ENCODE measurements at places on chromosomes 3 and 15.
A peak's percentile ranks its signal among the peaks of the same experiment; 100 is the strongest.

DNA sequence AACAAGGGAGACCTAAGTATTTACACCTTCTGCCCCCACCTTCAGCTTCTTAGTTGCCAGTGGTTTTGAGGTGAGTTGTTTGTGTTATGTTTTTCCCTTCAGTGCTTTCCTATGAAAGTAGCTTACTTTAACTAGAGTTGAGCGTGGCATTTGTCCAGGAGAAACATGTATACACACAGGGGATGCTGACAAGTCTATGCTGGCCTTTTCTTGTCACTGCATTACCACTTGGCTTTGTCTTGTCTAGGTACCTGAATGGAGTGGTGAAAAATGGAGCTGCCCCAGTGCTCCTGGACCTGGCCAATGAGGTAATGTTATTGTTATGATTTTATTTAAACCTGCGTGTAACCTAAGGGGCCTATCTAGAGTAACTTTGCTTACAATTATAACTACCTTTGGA, 74.4 kb downstream of the CDIN1 start:
- no peak for DNase-seq

- no peak for DNase-seq
Measured at GRCh38 chr3:65810302-65810701, 228.4 kb downstream of the MAGI1 start.

- no peak for DNase-seq
Measured at GRCh38 chr3:73674280-73674679, 49.5 kb upstream of the PDZRN3 start.

DNA sequence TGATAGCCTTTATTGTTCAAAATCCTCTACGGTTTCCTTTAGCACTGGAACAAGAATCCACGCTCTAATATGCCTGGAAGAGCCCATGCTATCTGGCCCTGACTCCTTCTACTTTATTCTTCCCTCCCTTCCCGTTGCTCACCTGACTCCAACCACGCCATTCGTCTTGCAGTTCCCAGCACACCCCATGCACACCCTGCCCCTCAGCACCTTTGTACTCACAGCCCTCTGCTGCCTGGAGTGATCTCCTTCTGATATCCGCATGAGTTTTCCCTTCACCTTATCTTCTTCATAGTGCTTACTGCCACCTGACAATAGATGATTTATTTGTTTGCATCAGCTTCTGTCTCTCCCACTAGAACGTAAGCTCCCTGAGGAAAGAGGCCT, 16.6 kb upstream of the BCL2A1 start:
- DNase-seq, result no peak

- no peak for DNase-seq
Measured at GRCh38 chr15:87816016-87816415, 440.5 kb downstream of the NTRK3 start.

GRCh38 chr15:94580211-94580885, 349.0 kb downstream of the MCTP2 start:
- DNase-seq, result no peak

DNA sequence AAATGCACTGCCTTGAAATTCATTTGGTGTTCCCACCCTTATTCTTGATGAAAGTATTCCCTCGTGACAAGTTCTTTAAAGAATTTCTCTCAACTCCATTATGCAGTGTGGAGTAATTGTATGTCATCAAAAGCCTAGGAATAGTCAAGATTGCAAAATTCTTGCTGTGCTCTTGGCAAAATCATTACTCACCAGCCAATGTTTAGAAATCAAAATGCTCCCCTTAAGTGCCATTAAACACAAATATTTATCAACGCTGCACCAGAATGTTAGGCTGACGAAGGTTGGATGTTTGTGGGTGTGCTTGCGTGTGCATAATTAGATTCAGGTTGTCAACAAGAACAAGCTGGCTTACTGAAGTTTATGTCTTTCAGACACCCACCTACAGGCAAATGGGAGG, 40.5 kb downstream of the SST start:
- no peak for DNase-seq

DNA sequence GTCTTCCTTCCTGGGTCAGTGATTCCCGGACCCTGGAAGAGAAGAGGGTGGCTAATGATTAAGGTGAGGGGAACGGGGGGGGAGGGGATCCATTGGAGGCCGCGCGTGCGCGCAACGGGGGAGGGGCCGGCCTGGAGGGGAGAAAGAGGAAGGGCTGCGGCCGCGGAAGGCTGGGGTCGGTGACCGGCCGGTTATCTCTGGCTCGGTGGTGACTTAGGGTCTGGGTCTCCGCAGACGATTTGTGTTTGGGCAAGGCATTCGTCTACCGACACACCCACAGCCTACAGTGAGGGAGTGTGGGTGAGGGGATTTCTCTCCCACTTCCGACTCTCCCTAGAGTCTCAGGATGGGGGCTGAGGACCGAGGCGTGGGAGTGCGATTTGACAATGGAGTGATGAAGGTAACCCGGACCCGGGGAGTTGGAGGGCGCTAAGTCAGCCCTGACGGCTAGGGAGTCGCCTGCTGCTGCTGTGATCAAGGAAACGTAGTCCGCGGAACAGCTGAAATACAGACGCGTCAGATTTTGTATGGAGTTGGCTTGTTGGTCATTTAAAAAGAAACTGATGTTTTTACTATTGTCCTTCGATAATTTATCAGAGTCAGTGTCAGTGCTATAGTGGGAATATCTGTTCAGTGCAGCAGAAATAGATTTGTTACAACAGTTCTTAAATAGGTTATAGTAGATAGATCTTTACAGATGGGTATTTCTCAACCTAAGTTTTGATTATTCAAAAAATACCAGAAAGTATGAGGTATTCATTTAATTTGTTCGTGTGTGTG, 733 bp downstream of the RNF111 start:
- DNase-seq, result peak; percentile 58

DNA sequence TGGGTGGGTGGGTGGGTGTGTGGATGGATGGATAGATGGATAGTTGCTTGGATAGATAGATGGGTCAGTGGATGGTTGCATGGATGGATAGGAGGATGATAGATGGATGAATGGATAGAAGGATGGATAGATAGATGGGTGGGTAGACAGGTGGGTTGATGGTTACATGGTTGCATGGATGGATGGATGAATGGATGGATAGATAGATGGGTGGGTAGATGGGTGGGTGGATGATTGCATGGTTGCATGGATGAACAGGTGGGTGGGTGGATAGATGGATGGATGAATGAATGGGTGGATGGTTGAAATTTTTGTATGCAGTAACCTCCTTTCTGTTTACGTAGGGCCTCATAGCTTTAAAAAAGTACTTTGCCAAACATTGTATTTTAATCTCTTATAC, 79.5 kb downstream of the LRRK1 start:
- no peak for DNase-seq

DNA sequence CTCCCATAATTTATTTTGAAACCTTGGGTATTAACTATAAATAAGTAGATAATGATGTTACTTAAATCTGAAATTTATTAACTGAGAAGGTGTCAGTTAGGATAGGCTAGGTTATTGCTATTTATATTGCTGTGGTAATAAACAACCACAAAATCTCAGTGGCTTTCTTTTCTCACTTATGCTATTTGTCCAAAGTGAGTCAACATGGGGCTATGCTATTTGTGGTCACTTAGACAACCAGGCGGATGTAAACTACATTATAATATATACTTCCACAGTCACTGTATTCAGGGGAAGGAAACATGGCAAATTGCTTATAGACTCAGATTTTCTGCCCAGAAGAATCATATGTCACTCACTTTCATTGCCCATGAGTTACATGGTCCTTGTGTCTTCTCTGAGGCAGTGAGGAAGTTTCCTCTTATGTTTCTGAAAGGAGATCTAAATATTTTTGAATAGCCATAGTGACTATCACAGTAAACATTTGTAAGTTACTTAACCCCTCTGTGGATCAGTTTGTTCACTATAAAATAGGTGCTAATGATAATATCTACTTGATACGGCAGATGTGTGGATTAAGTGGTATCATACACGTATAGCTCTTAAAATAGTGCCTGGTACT, 19.8 kb downstream of the HMG20A start:
- no peak for DNase-seq

- DNase-seq, result no peak
Measured at GRCh38 chr3:76367281-76367680, 581.9 kb upstream of the ZNF717 start.

- DNase-seq, result no peak
Measured at GRCh38 chr15:82699726-82700125, 9.9 kb downstream of the AP3B2 start.

GRCh38 chr15:66069751-66070150, 183.8 kb downstream of the MEGF11 start:
- DNase-seq, result no peak

DNA sequence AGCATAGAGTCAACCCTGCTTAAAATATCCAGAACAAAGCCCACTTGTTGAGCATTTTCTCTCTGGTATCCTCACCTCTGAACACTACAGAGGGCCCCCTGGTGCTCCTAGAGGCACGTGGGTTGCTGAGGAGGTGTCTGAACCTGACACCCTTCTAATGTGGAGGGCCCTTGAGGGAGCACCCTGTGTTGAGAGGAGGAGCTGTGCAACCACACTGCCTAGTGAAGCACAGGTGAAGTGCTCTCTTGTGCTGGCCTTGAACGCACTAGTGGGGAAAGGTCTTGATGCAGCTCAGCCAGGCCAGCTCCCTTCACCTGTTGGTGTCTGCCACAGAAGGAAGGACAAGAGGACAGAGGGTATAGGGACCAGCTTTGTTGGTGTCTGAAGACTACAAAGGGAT, 51.9 kb downstream of the CCK start:
- no peak for DNase-seq

DNA sequence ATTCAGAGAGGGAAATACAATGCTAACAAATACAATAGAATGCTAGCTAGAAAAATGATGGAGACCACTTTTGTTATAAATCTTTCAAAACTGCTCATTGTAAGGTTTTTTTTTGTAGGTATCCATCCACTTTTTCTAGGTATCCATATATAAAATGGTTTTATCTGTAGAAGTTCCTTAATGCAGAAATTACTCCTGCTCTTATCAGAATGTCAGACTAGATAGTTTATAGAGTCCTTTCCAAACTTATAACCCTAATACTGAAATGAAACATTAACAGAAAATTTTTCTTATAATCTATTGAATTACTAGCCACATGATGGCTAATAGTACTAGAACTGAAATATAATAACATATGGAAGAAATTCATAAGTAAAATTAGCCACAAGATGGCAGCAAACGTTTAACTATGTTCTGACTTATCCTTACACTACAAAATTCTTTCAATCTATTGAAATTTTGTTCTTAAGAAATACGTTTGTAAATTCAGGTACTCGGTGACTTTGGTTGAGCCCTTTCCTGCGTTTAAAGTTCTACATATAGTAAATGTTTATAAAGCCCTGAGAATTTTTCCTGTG, 58.5 kb downstream of the ECT2 start:
- no peak for DNase-seq

- no peak for DNase-seq
Measured at GRCh38 chr15:49120832-49121231, 34.6 kb downstream of the COPS2 start.

DNA sequence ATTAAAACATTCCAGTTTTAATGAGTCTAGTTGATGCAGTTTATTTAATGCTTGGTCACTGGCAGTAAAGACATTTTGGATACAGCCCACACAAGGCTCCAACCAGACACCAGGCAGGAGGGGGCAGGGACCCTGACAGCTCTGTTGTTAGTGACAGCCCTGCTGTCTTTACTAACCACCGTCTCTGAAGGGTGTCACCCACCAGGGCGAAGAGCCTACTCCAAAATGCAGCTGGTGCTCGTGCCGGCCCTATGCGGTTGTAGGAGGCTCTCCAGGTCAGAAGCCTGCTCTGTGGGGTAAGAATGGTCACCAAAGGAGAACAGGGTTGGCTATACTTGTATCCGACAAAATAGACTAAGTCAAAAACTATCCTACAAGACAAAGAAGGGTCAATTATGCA, 132.2 kb downstream of the ATP10A start:
- DNase-seq, result no peak

GRCh38 chr3:105197863-105198262, 168.8 kb upstream of the ALCAM start:
- DNase-seq, result no peak

DNA sequence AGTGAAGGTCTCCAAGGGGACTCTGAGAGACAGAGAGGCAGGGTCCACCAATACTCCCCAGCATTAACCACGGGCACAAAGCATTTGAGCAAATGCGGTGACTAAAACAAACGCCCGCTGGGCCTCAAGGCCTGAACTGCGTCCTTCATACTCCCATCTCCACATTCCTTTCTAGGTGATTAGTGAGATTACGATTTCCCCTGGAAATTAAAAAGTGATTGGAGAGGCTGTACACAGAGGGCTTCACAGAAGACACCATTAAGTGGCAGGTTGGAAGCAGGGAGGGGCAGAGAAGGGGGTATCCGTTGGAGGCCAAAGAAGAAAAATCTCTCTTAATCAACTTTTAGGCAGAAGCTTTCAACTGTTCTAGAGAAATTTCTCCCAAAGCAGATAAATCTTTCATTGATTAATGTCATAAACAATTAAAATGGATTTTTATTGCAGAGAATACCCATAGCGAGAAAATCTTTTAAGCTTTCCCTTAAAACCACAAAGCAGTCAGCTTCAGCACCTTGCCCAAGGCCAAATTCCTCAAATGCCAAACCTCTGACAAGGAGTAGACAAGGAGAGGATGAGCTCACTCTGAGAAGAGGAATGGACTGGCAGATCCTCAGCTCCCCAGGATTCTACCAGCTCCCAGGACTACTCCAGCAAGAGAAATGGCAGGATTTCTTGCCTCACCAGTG, 38.2 kb downstream of the MB21D2 start:
- no peak for DNase-seq

DNA sequence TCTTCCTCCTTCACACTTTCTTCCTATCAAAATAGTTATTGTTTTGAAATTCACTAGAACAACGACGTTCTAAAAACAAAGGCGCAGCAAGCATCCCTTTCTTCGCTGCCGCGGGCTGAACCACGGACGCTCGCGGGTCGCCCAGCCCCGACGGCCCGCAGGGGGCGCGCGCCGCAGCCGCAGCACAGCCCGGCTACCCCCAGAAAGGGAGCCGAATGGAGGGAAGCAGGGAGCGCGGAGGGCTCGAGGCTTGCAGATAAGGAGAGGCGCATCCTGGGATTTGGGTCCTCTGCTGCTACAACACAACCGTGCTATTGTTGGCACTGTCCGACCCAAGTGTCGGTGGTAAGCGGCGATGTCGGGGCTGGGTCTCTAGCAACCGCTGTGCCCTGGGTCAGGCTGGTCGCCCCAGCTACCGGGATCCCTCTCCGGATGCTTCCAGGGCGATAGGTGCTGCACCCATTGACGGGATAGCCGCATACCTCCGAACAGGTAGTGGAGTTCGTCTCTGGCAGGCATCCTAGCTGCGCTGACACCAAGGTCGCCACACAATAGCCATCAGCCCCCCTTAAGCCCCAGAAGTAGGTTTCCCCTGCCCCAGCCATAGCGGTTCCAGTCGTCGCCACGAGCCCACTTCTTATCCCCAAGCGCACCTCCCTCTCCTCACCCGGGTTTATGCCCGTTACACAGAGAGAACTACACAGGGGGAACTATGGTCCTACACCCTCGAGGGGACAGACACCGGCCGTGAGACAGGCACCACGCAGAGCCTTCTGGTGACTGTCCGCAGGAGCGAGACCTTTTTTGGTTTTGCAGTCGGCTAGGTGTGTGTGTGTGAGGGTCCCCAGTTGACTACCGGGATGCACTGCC, 6.0 kb downstream of the ONECUT1 start:
- DNase-seq, result no peak

Measured in stimulated activated CD4-positive, alpha-beta T cell treated with anti-CD3 and anti-CD28 coated beads, Interleukin-12 subunit alpha, Interleukin-12 subunit beta, amount 100 ng/mL, for 24 hours (primary cell).